Stimulated activated CD8-positive, alpha-beta memory T cell treated with anti-CD3 and anti-CD28 coated beads, Interleukin-7, amount 100 ng/mL, for 1 hour (primary cell): ENCODE measurements at places on chromosomes 1 and 21.
A peak's percentile ranks its signal among the peaks of the same experiment; 100 is the strongest.

DNA sequence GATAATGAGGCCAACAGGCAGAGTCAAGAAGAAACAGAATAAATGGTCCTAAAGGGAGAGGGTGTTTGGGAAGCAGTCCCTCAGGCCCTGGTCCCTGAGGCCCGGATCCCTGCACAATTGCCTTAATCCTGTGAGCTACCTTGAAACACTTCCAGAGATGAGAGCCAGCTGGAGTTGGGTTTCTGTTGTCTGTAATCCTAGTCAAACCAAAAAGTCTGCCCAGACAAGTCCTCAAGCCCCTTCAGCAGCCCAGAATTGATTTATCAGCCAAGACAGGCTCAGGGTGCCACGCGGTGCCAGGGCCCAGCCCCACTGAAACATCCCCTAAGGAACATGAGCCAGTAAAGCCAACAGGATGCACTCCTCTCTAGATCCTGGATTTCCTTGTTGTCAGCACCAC, 16.4 kb upstream of the CLSTN1 start:
- no peak for DNase-seq

- no peak for DNase-seq
Observed at GRCh38 chr1:77539519-77540142, 142.8 kb downstream of the ZZZ3 start.

- no peak for DNase-seq
Observed at GRCh38 chr1:199124351-199124750, 485.5 kb downstream of the PTPRC start.

GRCh38 chr21:45147473-45148315, 73.3 kb downstream of the ADARB1 start:
- no peak for DNase-seq

- no peak for DNase-seq
Observed at GRCh38 chr1:98280049-98280448, 359.2 kb upstream of the DPYD start.

DNA sequence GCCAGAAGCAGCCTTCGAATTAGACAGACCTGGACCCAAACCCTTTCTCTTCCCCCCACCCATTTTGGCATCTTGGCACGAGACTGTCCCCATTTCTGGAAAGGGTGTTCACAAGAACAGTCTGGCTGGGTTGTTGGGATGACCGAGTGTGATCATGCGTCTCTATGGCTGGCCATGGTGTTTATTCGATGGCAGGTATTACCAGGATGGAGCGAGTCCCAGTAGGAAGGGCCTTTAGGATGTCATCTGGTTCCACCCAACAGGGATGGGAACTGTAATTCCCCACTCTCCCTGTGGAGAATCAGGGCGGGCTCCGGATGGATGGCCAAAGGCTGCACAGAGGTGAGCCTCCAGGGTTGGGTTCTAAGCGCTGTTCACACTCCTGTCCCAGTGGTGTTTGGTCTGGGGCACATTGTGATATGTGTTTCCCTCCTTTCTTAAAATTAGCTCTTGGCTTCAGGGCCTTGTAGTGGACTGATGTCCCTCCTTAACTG, 33.4 kb upstream of the ATP5PO start:
- DNase-seq: no peak

GRCh38 chr1:22057861-22058260, 5.4 kb downstream of the CDC42 start:
- DNase-seq: no peak

GRCh38 chr1:176241385-176242015, 34.4 kb upstream of the COP1 start:
- DNase-seq: no peak

GRCh38 chr21:20997636-20998455, at the start of gene NCAM2:
Gene NCAM2 (plus strand): TSS chr21:20998409.
- peak; percentile 8 for DNase-seq

- DNase-seq: no peak
Observed at GRCh38 chr1:18047122-18047521, 60.5 kb upstream of the IGSF21 start.

DNA sequence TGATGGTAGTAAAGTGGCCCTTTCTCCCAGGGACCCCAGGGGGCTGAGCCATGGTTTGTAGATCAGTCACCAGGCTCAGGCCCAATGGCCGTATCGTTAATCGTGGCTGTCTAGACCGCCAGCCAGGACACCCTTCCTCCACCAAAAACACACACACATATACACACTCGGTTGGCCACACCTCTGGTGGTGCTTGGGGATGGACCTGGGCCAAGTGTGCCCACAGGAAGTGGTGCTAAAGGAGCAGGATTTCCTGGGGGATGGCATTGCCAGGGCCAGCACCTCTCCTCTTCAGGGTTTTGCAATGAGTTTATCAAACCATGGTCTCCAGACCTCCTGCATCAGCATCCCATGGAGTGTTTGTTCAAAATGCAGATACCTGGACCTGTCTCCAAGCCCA, 36.2 kb downstream of the CITED4 start:
- no peak for DNase-seq

DNA sequence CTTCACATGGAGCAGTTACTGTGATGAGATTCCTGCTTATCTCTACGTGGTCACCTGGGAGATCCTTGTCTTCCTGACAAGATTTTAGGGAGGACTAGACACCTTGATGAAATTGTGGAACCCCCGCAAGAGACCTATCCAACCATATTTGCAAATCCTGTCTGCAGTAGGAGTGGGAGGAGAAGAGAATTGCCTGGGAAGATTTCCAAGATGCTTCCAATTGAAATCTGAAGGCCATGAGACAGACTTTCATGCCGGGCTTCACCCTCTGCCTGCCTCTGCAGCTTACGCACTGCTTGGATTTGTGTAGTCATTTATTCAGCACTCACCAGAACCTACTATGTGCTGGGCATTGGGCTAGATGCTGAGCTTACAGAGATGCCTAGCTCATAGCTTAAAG, 106.6 kb downstream of the OMA1 start:
- no peak for DNase-seq

GRCh38 chr1:22816067-22816775, 105.6 kb downstream of the EPHB2 start:
- no peak for DNase-seq

GRCh38 chr1:5165762-5166161, 511.4 kb downstream of the AJAP1 start:
- no peak for DNase-seq

DNA sequence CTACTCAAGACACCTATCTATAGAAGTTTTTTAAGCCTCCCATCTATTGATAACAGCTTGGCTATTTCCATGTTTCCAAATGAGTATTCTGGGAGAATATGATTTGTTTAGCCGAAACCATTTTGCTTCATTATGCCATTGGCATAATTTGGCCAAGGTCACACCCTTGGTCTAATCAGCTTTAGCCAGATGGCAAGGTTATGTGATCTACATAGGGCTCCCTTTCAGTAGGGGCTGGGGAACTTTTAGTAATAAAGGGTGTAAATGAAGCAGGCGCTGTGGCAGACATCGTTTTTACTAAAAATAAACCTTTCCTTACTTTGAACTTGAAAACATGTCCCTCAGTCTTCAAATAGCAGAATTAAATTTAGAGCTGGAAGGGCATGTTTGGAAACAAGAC, 3.0 kb upstream of the PDC start:
- no peak for DNase-seq

GRCh38 chr1:177884479-177885021, 85.3 kb downstream of the SEC16B start:
- no peak for DNase-seq

DNA sequence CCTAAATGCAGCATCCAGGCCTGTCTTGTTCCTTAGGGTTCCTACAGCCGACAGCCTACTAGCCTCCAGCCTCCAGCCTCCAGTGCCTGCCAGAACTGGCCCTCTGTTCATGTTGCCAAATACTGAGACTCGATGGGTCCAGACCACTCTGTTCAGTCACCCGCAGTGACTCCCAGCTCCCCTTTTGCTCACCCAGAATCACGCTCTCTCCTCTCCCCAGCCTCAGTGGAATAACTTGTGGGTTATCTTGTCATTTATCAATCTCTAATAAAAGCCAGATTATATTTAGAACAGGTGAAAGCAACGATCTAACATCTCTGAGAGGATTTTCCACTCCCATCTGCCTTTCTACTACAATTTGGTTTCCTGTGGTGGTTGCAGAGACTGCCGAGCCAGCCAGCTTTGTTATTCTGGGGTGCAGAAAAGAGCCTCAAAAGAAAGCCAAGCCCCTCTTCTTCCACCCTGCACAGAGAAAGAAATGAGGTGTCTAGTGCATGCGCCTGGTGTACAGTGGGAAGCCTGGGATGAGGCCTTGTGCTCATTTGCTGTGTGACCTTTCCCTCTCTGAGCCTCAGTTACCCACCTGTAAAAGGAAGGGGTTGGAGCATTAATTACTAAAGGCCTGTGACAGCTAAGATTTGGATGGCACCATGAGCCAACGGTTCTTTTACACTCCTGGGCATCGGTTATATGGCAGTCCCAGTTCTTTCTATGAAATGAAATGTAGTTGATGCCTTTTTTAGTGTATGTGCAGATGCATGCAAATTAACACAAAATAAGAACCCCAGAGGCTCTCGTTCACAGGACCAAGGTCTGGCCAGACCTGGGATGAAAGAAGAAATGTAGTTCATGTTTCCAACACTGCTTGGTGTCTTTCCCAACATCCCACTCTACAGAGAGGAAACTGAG, 42.9 kb upstream of the ID3 start:
- DNase-seq: no peak

GRCh38 chr1:35807614-35808449, at the start of gene AGO4:
Gene AGO4 (plus strand): TSS chr1:35808016. CDS start chr1:35808417, 401 bp downstream.
- DNase-seq: no peak

DNA sequence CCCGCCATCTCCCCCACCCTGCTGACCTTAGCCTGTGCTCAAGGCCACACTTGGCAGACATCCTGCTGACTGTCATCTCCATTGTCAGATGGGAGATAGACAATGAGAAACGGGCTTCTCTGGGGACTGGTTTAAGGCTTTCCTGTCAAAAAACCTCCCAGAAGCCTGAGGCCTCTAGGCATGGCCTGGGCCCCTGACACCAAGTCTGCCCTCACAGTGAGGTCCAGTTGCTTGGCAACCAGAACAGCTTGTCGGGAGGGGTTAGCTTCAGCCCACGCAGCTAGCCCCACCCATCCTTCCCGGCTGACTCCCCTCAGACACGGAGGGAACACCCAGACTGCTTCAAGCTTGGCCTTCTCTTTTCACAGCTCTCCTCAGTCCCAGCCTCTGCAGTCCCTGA, 11.0 kb downstream of the PLEKHA6 start:
- no peak for DNase-seq

GRCh38 chr1:150235294-150235851, 539 bp downstream of the ANP32E start:
- DNase-seq: no peak

GRCh38 chr1:6048179-6048867, 2.6 kb downstream of the KCNAB2 start:
- no peak for DNase-seq

GRCh38 chr1:176691251-176692228, 228.6 kb downstream of the PAPPA2 start:
- DNase-seq: no peak

DNA sequence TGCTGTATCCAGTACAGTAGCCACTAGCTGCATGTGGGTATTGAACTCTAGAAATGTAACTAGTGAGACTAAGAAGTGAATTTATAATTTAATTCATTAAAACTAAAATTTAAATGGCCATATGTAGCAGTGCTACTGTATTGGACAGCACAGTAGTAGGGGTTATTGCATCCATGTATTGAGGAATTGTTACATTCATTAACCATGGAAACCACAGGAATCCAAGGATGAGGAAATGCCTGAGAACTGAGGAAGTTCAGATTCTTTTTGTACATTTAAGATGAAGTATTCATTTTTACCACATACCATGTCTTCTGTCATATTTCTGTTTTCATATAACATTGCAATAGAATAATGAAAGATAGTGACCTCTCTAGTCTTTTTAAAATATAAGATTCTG, 2.6 kb downstream of the MTF2 start:
- DNase-seq: no peak

GRCh38 chr1:48033495-48034045, 36.4 kb upstream of the TRABD2B start:
- DNase-seq: no peak

GRCh38 chr21:35818597-35818996, 241.7 kb downstream of the SETD4 start:
- no peak for DNase-seq

GRCh38 chr1:62295921-62296491, 23.2 kb downstream of the KANK4 start:
- DNase-seq: no peak

DNA sequence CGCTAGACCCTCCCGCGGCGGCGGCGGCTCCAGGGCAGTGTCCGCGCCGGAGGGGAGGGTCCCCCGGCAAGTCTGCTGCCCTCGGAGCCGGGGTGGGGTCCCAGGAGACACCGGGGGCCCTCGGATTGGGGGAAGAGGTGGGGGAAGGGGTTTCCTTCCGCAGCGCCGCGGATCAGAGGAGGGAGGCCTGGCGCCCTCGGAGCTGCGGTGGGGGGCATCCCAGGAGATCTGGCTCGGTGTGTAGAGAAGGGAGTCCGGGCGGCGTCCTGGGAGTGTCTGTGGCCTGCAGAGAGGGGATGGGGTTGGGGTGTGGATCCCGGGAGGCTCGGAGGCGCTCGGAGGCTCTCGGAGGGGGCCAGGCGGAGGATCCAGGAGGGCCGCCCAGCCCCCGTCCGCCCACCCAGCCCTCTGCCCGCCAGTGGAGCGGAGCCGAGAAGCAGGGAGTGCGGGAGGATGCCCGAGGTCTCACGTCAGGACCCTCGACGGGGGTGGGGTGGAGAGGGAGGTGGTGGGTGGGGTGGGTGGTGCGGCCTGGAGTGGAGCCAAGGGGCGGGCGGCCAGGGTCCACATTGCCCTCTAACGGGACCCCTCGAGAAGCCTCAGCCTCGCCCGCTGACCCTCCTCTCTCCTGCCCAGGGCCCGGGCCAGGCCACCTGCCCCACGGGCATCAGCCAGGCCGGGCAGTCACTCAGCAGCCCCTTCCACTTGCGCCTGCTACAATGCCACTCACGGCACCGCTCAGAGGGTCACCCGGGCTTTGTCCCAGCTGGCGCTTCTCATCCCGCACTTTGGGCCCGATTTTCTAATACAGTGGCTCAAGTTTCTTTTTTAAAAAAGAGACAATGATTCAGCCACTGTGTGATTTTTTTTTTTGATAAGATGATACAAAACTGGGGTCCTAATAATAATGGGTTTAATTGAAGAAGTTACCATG, 60.2 kb upstream of the ARHGEF16 start:
- no peak for DNase-seq

GRCh38 chr1:31878058-31878457, 60.1 kb downstream of the PTP4A2 start:
- DNase-seq: no peak

- DNase-seq: no peak
Observed at GRCh38 chr1:173688300-173688699, 18.6 kb upstream of the ANKRD45 start.

DNA sequence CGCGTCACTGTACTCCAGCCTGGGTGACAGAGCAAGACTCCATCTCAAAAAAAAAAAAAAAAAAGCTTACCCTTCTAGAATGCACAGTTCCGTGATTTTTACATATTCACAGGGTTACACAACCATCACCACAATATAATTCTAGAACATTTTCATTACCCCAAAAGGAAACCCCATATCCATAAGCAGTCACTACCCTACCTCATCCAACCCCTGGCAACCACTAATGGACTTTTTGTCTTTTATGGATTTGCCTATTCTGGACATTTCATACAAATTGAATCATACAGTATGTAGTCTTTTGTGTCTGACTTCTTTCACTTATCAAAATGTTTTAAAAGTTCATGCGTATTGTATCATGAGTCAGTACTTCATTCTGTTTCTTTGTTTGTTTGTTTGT, 22.8 kb downstream of the SYF2 start:
- no peak for DNase-seq

- no peak for DNase-seq
Observed at GRCh38 chr1:2228694-2229036, 546 bp downstream of the SKI start.
